ENCODE measurements at places on chromosomes 13 and 19.

GRCh38 chr19:10424011-10424637 lies 3.8 kb downstream of the PDE4A start:
- peak; percentile 67 for DNase-seq

- DNase-seq, result peak; percentile 32
These were observed 15.4 kb downstream of the NLRP12 start for GRCh38 chr19:53808710-53809125.

GRCh38 chr19:13095934-13096927 lies 6.4 kb downstream of the LYL1 start:
- no peak for DNase-seq

DNA sequence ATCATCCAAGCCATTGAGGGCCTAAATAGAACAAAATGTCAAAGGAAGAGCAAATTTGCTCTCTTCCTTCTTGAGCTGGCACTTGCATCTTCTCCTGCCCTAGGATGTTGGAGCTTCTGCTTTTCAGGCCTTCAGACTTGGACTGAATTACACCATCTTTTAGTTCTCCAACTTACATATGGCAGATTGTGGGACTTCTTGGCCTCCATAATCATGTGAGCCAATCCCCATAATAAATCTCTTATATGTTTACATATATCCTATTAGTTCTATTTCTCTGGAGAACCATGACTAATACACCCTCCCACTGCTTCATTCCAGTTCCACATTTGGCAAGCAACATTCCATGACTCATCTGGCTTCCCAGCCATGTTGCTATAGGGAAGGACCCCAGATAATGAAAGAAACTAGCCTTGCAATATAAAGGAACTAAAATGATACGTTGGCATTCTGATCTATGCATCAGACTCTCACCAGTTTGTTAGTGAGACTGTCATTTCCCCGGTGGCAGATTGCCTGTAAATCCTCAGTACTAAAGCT lies 11.0 kb upstream of the ACOD1 start:
- peak; percentile 96 for DNase-seq

DNA sequence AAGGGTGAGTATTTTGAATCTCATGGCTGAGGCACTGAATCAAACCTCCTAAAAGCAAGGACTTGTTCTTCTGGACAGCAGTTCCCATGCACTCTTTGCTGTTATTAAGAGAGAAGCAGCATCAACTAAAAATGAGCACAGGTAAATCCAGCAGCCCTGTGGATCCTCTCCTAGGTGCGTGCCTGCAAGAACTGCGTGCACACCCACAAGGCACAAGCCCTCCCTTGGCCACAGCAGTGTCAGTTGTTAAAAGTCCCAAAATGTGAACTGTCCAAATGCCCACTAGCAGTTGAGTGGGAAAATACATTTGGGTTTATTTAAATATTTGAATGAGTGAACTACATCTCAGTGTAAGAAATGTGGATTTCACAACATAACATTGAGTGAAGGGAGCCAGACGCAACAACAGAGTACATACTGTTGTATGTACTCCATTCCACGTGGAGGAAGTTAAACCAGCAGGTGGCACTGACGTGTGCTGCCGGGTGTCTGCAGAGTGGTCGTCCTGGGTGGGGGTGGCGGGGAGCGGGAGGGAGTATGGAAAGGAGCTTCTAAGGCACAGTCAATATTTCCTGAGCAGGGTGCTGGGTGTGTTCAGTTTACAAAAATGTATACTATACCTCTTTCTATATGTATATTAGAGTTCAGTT lies 266.4 kb downstream of the NALCN start:
- peak; percentile 45 for DNase-seq

DNA sequence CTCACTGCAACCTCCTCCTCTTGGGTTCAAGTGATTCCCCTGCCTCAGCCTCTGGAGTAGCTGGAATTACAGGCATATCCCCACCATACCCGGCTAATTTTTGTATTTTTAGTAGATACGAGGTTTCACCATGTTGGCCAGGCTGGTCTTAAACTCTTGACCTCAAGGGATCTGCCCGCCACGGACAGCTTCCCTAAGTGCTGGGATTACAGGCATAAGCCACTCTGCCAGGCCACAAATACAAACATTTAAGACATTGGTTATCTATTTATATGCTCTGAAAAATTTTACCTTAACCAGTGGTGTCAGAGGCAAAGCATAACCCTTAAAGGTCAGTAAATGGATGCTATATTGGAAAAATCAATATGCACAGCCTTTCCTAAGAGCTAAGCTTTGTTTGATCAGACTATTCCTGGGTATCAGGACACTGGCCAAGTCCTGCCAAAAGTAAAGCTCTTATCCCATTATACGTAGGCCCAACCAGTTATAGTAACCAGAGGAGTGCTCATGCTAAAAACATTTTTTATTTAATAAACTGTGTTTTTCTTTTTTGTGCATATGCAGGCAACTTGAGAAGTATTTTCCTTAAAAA lies 56.4 kb upstream of the STARD13 start:
- DNase-seq, result no peak

DNA sequence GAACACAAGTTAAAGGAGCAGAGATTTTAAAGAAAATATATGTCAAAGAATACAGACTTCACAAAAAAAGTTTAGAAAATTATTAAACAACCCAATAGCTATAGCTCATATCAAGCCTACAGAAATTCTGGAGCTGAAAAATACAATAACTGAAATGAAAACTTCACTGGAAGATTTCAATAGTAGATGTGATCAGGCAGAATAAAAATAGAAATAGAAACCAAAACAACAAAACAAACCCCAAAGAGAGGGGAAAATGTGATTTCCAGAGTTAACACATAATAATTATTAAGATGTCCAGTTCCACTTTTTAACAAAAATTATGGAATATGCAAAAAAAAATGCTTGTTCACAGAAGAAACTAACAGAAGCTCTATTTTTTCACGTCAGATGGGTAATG lies 23.6 kb downstream of the LRRC63 start:
- DNase-seq, result no peak

- peak; percentile 91 for DNase-seq
These were observed 7.3 kb downstream of the RPS16 start for GRCh38 chr19:39428283-39429112.

DNA sequence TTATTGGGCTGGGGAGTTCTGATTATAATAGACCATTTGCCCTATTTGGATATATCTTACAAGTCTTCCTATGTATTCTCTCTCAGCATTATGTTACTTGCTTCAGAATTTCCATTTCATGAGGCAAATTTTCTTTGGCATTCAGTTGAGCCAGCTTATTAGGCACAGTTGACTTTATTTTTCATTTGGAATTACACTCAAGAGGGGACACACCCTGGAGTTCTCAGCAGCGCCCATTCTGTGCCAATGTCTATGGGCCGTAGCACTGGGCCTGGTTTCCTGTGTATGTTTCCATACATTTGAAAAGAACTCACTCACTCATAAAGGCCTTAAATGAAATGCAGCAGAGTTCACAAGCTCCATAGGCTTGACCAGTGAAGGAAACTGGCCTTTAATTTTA lies 138.5 kb downstream of the KLF12 start:
- no peak for DNase-seq

GRCh38 chr19:14147797-14148605 lies 11.6 kb upstream of the ASF1B start:
- peak; percentile 46 for DNase-seq

DNA sequence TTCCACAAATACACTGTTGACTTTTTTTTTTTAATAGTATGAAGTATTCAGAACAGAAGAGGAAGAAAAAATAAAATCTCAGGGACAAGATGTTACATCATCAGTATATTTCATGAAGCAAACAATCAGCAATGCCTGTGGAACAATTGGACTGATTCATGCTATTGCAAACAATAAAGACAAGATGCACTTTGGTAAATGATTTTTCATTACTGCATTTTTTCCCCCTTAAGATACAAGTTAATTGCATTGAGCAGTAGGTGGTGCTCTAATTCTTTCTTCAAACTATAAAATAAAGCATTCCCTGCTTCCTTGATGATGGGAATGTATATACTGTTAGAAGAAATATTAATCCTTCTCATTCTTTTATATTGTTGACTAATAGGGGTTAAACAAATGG lies 17.1 kb downstream of the UCHL3 start:
- DNase-seq, result no peak

GRCh38 chr19:48685583-48685982 lies 10.2 kb upstream of the FUT2 start:
- no peak for DNase-seq

DNA sequence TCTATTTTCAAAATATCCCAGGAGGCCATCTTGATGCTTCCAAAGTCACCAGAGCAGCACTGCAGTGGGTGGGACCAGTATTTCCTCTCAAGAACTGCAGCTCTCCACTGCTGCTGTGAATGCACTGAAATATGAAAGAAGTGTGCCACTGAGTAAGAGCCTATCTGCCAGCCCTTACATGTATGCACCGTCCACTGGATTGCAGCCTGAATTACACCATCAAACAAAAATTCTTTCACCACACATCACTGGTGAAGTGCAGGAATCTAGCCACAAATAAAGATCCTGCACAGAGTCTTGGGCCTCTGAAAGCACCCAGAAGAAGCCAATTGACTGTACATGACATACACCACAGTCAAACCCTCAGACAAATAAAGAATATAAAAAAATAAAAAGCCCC lies 249.0 kb downstream of the LHFPL6 start:
- DNase-seq, result peak; percentile 57

DNA sequence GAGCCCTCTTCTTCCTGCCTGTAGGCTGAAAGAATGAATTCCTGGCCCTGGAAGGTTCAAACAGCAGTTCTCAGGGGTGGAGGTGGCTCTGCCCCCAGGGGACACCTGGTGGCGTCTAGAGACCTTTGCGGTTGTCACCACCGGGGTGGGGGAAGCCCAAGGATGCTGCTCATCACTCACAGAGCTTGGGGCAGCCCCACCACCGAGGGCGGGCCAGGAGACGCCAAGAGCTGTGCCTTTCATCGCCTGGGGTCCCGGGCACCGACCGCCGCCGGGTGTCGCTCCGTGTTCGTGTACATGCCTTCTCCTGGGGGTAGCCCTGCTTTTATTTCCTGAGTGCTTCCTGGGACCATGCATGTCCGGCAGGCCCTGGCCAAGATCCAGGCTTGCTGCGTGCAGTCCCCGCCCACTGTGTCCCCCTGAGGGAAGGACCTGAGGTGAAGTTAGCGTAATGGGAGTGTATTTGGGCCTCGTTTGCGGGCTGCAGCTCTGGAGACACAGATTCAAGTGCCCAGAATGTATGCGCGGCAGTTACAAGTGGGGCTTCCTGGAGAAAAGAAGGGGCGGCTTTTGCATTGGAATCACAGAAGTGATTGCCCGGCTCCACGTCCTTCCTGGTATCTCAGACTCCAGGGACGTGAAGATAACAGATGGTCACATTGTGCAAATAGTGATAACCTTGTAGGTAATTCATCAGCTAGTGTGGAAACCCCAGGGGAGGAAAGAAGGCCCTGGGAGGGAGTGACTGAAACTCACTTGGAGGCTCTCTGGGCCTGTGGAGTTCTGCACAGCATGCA lies 7.8 kb downstream of the DOT1L start:
- DNase-seq, result no peak

GRCh38 chr19:3782330-3782729 lies 3.9 kb downstream of the MATK start:
- no peak for DNase-seq

DNA sequence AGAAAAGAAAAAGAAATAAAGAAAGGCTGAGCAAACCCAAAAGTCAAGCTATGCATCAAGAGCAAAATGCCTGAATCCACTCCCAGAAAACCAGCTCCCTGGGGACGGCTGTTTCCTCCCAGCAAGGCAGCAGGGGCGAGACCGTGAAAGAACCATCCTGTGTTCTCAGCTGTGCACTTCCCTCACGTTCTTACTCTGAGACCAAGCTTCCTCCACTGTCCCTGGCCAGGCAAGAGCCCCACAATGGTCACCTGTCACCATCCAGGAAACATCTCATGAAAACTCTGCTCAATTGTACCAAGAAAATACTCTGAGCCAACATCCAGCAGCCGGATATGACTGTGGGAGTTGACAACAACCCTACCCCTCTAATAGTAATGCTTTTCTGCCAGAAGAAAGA lies 22.9 kb downstream of the RAB20 start:
- DNase-seq, result no peak

GRCh38 chr19:18861235-18861634 lies 29.5 kb downstream of the UPF1 start:
- no peak for DNase-seq

GRCh38 chr13:46296115-46296822 lies 84.5 kb downstream of the LRRC63 start:
- DNase-seq, result peak; percentile 74

Data from brain microvascular endothelial cell (primary cell).